ENCODE measurements at places on chromosomes 4 and X.

DNA sequence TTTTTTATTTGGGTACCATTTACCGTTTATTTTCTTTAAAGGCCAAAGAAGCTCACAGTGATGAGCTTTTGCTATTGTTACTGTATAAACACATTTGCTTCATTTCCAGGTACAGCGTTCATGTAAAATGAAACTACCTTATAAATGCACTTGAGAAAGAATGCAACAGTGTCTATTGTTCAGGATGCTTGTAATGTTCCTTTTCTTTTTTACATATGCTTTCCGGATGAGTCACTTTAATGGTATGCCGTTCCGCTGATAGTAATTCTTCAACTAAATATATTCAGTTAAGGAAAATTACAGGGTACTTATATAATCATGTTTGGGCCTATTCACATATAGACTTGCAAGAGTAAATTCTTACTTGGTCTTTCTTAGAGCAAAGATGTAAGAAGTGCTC, 354.9 kb downstream of the RPA4 start:
- no peak for DNase-seq

GRCh38 chr4:155659176-155659575, 7.5 kb upstream of the GUCY1A1 start:
- DNase-seq: no peak

- DNase-seq: no peak
Measured at GRCh38 chr4:184402239-184402638, 72.1 kb downstream of the IRF2 start.

DNA sequence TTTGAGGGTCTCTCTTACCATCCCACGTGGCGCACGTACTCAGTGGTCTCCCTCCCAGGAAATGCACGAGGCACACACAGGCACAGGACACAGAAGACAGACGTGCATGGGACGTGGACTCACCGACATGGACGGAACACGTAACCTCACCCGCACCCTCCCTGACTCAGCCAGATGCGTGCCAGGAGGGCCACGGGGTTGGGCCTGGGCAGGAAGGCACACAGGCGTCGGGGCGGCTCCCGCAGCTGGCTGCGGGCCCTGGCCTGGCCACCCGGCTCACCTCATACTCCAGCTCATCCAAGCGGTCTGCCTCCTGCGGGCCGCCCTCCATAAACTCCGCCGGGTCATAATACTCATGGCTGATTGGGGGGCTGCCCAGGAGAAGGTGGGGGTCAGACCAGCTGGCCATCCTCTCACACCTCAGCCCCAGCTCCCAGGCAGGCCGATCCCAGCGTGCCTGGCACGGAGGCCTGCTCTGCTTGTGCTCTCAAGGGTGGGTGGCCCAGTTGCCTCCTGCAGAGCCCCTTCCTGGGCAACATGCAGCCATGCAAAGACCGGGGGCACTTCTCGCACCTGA, 12.6 kb downstream of the SSR4 start:
- DNase-seq: no peak

DNA sequence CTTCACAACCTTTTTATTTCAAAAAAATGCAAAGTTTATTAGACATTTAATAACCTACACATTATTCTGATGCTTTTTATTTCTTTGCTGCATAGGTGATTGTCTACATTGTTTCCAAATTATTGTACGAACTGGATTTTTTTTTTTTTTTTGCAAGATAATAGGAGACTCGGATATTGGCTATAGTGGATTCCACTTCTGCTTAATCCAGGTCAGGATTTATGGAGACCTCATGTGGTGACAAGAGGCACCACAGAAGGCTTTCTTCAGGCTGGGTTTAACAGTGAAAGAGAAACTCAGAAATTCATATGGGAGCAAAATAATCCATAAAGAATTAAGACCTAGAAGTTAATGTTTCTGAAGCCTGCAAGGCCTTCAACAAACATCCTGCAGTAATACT, 2.4 kb upstream of the SLIT2 start:
- no peak for DNase-seq

DNA sequence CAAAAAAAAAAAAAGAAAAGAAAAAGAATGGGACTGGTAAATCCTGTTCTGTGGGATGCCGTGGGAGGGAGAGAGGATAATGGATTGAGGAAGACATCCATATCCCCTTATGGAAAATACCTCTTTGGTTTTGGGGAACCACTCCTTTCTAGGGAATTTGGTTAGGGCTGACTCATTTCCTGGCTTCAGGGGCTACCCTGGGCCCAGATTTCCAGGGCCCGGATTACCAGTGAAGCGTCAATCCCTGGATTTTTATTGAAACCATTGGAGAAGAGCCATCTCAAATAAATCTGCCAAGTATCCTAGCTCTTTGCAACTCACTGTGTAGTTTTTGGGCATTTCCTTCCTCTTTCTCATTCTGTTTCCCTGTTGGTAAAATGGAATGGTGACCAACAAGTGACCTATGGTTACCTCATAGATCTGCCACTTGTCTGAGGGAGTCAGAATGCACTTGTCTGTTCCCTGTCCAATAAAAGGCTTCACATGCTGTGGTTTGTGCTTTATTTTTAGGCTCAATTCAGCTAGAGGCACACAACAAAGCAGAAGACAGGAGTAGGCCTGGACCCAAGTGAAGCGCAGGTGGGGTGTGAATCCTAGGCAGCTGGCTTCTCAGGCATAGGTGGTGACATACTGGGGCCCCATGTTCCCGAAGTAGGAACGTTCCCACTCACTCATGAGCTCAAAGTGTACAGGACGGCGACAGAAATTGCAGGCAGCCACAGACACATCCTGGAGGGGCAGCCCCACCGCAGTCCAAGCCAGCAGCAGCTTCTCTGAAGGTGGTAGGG, 8.6 kb downstream of the APEX2 start:
- DNase-seq: no peak

Data from CD4-positive, alpha-beta T cell treated with Interleukin-12 subunit alpha and Interleukin-12 subunit beta, for 1 hour (primary cell).